ENCODE measurements at places on chromosomes 5 and 9. TPM values are rescaled to one million over a fixed set of nuclear protein-coding genes. Genes with fewer than 3 reads are reported as not detected.

Gene TSLP
- 0.18 TPM for total RNA-seq

- ATAC-seq, result no peak
These were observed 28.3 kb downstream of the OLFML2A start for GRCh38 chr9:124805186-124805585.

- ATAC-seq, result no peak
These were observed 16.5 kb upstream of the AHRR start for GRCh38 chr5:305050-305449.

Gene KCNT1
- 0.25 TPM for total RNA-seq

GRCh38 chr5:1899201-1899600 lies 16.5 kb upstream of the IRX4 start:
- ATAC-seq, result no peak

GRCh38 chr5:54517512-54518145 lies at the start of gene SNX18:
SNX18 (plus strand) TSS chr5:54517759; CDS start chr5:54517953, 194 bp downstream.
- ATAC-seq, result peak; percentile 75

GRCh38 chr5:6496636-6497035 lies 48.0 kb downstream of the UBE2QL1 start:
- ATAC-seq, result no peak

- no peak for ATAC-seq
These were observed 12.8 kb upstream of the SPATA24 start for GRCh38 chr5:139416651-139417050.

DNA sequence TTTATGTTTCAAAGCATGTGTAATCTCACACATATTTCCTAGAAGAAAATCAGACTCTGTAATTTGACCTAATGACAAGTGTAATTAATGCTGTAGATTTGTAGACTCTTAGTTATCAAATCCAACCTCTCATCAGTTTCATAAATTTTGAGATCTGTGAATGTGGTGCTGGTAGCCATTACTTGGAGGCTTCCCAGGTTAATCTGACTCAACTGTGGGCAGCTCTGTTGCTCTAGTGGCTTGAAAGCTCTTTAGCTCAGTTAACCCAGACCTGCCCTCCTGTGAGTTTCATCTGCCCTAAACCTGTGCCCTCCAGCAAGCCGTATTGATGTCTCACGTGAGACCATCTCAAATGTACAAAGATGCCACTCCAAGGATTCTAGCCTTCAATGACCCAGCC lies 323.4 kb downstream of the FBXL7 start:
- no peak for ATAC-seq

- ATAC-seq, result no peak
These were observed 14.5 kb downstream of the SLC6A18 start for GRCh38 chr5:1239505-1240251.

Gene EGFLAM
- total RNA-seq, result 27.4 TPM

DNA sequence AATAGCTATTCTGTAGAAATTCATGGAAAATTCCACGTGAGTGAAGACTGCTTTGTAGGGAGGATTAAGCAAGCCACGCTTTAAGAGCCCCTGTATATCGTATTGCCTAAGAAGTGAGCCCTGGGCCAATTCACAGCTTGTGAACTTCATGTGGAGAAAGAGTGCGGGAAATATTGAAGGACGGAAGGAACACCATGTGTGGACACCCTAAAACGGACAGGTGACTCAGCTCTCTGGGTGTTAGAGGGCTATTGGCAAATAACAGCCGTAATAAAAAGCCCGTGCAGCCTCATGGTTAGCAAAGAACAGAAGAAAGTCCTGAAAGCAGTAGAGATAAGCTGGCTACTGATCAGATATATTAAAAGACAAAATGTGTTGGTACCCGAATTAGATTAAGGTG lies 26.4 kb downstream of the ZNF366 start:
- ATAC-seq, result no peak

DNA sequence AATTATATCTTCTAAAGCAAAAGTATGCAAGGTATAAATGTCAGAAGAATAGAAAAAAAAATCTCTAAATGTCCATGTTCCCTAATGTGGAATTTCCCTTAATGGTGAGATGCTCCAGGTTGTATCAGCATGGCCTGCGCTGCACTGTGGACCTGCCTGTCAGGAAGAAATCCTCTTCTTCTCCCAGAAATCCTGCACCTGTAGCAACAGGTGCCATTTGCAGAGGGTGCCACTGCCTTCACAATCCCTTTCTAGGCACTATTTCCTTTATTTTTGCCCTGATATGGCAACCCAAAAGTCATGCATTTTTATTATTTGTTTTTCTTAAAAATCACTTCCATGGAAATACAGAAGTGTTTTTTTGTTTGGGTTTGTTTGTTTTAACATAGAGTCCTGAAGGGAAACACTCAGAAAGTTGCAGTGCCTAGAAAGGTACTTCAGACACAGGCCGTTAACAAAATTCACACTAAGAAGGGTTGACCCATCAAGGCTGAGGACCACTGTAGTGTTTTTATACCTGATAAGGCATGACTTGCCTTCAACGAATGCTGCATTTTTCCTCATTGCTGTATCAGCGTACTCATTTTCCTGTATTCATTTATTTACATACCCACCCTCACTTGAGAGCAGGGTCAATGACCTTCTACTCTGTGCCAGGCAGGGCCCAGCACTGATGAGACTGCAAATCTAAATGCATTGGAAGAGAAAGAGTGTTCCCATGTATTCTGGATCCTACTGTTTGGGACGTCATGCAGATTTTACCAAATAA lies 177.8 kb downstream of the SNX18 start:
- no peak for ATAC-seq

Gene ACTL7B
- total RNA-seq, result 0.57 TPM

GRCh38 chr5:145941096-145941447 lies 4.7 kb downstream of the SH3RF2 start:
- ATAC-seq, result no peak

GRCh38 chr5:95241635-95242034 lies 43.3 kb downstream of the MCTP1 start:
- no peak for ATAC-seq

DNA sequence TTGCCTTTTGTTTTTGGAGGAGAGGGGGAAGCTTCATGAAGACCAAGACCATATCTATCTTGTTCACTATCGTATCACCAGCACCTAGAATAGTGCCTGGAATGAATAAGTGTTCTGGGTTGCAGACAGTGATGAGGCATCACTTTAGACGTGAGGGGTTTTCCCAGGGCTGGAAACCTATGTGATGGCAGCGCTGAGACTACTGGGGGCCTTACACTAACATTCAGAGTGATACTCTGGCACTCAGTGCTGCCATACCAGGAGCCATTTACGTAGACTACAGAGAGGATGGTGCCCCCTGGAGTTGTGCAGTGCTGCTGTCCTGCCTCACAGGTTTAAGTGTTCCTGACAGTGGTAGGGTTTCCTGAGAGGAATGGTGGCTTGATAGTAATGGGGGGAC lies 6.9 kb downstream of the CCL19 start:
- ATAC-seq, result no peak

Gene ALDOB
- total RNA-seq, result 1.0 TPM

Gene LHX3
- total RNA-seq, result 0.18 TPM

DNA sequence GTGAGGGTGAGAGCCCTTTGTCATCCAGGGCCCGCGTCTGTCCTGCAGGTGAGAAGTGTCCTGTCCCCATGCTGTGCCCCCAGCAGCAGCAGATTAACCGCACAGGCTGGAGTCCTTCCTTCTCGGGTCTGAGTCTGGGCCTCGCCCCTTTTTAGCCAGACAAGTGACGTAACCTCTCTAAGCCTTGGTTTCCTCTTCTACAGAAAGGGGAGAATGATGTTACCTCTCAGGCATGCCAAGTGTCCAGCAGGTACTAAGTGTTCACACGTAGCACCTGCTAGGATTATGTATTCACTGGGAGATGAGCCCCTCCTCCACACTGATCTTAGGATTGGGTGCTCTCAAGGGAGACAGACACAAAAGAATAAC lies 6.9 kb downstream of the NEURL1B start:
- ATAC-seq, result no peak

DNA sequence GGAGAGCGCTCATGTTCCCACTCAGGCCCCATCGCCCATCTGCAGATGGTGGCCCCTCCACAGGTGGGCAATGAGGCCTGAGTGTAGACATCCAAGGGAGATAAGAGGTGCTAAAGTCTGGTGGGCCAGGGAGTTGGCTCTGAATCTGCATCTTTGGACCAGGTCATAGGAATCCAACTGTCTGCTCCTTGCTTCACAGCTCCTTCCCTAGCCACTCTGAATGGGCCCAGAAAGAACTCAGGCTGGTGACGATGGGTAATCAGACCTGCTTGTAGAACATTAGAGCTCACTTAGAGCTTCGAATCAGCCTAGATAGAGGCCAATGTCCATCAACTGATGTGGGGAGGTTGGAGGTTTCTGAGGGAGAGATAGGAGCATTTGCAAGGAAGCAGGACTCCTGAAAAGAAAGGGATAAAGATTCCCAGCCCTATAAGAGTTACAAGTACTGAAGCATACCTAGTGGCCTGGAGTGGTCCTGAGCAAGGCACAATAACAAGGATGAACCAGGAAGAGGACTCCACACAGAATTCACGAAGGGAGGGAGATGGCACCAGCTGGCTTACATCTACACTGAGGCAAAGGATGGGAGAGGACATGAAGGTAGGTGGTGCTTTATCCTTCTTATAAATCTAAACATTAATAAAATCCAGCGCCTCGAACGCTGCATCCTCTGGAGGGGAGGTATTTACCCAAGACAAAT lies 132.8 kb upstream of the ALDH1B1 start:
- no peak for ATAC-seq

- no peak for ATAC-seq
These were observed 23.8 kb upstream of the LRRC14B start for GRCh38 chr5:167511-167910.

- no peak for ATAC-seq
These were observed 80.0 kb downstream of the SUSD1 start for GRCh38 chr9:112094948-112095681.

Gene PCDHGA6
- total RNA-seq, result 6.9 TPM

Gene UGCG
- total RNA-seq, result 8.6 TPM

Gene NUP188
- total RNA-seq, result 23.8 TPM

DNA sequence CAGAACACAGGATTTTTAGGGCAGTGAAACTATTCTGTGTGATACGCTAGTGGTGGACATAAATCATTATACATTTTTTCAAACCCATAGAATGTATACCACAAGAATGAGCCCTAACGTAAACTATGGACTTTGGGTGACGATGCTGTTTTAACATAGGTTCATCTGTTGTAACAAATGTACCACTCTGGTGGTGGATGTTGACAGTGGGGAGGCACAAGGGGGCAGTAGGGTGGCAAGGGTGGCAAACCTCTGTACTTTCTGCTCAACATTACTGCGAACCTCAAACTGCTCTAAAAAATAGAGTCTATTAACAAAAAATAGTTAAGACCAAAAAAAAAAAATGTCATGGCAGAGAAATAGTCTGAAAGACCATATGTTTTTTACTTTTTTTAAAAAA lies 9.1 kb upstream of the MVB12B start:
- no peak for ATAC-seq

Gene LIFR
- 24.3 TPM for total RNA-seq

Gene MAMDC4
- 3.2 TPM for total RNA-seq

Gene GCNT4
- 0.42 TPM for total RNA-seq

DNA sequence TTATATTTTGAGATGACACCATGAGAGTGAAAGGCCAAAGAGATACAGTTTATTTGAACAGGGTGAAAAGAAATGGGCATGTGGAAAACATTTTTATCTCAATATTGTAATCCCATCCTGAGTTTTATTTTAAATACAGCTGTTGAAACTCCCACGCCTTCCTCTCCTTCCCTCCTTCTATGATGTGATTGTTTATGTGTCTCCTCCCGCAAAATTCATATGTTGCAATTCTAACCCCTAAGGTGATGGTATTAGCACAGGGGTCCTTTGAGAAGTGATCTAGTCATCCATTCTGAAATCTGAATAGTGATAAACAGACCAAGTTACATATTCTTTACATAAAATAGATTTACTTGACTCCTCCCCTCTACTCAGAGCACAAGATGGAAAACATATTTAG lies 1275.4 kb upstream of the C9orf72 start:
- no peak for ATAC-seq

GRCh38 chr9:87428659-87429058 lies 69.0 kb upstream of the DAPK1 start:
- no peak for ATAC-seq

- ATAC-seq, result no peak
These were observed 1008.2 kb upstream of the CDH9 start for GRCh38 chr5:28046596-28046995.

Gene CCDC192
- 1.2 TPM for total RNA-seq

Gene GRXCR2
- 0.15 TPM for total RNA-seq

DNA sequence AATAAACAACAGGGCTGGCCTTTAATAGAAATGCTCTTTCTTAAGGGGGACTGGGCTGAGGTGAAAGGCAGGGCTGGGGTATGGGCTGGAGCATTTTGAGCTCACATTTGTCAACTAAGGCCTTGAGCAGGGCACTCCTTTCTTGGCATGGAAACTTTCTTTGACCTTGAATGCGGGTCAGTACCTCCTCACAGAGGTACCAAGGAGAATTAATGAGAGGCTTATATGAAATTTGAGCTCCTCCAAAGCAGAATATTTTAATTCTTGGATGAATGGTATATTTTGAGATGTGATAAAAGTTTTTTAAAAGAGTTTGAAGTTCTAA lies 3.1 kb downstream of the CYSTM1 start:
- ATAC-seq, result no peak

DNA sequence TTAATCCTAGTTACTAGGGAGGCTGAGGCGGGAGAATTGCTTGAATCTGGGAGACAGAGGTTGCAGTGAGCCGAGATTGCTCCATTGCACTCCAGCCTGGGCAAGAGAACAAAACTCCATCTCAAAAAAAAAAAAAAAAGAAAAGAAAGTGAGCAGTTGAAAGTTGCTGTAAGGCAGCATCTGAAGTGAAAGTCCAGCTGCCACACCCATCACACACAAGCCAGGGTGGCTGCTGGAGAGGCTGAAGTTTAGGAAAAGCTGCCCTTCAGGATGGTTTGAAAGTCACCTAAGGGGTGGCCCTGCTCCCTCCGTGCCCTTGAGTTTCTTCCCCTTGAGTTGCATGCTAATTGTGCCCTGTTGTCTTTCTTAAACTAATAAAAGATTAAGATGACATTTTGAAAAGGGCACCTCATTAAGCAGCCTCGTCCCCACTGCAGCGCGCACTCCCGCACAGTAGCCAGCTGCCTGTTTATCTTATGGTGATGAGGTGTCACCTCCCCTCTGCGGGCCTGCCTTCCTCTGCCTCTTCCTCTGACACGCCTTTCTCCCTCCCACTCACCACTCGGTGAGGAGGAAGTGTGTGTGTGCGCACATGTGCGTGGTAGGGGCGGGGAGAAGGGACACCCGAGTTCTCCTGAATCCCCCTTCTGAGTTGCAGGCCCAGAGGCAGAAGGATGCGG lies 104.2 kb upstream of the PANK3 start:
- ATAC-seq, result no peak

Data from motor neuron (in vitro differentiated cells).